8988T (cell line): ENCODE measurements at places on chromosomes 3 and 15.

DNA sequence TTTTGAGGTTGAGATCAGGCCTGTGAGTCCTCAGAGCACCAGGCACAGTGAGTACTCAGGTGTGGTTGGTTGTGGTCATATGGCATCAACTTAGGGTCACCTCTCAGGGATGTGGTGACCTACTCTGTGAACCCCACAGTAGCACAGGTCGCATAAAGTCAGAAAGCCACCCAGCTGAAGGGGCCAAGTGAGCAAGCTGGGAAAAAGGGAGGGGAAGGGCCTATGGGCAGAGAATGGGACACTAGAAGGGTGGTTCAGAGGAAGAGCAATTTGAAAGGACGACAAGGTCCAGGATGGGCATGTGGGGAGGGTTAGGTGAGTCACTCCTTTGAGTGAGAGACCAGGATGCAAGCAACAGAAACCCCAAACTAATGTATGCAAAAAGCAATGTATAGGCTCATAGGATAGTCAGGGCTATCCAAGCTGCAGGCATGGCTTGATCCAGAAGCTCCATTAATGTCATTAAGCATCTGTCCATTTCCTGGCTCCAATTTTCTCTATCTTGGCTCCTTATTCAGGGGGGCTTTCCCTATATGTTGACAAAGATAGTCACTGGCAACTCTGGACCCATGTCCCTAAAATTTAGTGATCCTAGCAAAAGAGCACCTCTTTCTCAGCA lies 33.5 kb downstream of the HMCES start:
- no peak for DNase-seq

- DNase-seq = no peak
These were observed 49.7 kb downstream of the LRTM1 start for GRCh38 chr3:54878145-54878544.

GRCh38 chr3:159458010-159458409 lies 530.6 kb upstream of the IL12A start:
- DNase-seq = no peak

- no peak for DNase-seq
These were observed 314.7 kb downstream of the MAGI1 start for GRCh38 chr3:65723985-65724384.

- no peak for DNase-seq
These were observed 4.0 kb upstream of the ZNF639 start for GRCh38 chr3:179318876-179319275.

GRCh38 chr15:31975830-31976229 lies 54.5 kb upstream of the CHRNA7 start:
- DNase-seq = no peak

- no peak for DNase-seq
These were observed 54.9 kb downstream of the EPHA6 start for GRCh38 chr3:96869316-96869715.

- DNase-seq = no peak
These were observed 346.1 kb downstream of the EPHB1 start for GRCh38 chr3:135141160-135141559.

DNA sequence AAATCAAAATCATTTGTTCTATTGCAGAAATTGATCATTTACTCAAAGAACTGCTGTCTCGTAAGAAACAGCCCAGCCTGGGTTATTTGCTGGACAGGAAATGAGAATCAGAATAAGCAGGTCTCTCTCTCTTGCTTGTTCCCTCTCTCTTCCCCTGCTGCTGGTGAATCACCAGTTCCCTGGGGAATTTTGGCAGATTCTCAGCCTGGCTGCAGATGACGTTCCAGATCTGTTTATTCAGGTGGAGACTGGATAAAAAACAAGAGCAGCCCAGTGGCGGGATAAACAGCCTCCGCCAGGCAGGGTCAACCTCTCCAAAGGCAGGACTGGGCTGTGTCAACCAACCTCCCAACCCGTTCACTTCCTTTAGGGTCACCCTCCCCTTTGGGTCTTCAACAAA lies 72.1 kb downstream of the LRIG1 start:
- DNase-seq = peak; percentile 53

DNA sequence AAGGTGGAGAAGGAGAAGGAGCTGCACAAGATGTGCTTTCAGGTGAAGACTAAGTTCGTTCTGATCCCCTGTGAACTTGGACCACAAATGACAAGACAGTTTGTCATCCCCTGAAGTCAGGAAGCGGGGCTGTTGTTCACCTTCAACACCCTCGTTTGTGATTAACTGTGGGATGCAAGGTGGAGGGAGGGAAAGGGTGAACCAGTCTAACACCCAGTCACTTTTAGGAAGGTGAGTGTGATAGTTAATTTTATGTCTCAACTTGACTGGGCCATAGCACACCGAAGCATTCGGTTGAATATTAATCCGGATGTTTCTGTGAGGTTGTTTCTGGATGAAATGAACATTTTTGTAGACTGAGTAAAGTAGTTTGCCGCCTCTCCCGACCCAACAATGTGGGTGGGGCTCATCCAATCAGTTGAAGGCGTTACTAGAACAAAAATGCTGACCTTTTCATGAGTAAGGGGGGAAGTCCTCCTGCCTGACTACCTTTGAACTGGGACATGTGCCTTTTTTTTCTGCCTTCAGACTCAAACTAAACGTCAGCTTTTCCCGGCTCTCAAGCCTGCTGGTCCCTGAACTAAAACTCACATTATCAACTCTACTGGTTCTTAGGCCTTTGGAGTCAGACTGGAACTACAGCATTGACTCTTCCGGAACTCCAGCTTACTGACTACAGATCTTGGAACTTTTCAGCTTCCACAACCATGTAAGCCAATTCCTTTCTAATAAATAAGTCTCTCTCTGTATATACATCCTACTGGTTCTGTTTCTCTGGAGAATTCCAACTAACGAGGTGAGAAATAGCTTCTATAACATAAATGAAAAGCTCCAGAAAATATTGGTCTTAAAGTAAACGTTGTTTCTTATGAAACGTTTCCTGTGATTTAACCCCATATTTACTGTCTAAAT lies 264.0 kb upstream of the SLITRK3 start:
- no peak for DNase-seq

DNA sequence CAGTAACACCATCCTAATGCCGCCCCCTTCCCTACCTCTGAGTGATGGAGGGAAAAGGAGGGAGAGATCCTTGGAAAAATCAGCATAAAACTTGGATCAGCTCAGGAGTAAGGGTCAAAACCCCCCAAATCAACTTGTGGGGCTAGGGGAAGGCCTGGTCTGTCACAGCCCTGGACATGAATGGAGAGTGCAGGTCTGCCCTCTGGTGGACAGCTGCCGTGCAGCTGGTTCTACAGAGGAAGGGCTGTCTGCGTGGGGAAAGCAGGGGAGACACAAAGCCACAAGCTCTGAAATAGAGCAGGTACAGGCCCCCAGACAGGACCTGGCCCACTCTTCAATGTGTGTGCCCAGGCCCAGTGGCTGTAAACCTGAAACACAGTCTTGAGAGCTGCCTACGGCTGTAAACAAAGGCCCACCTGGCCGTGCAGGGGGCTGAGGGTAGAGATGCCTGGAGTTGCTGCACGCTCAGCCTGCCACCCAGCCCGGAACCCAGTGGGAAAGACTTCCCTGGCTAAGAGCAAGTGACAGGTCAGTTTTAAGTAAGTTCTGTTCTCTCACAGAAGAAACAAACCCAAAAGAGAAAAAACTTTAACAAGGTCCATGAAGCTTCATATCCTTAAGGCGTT lies 16.4 kb downstream of the CLK3 start:
- DNase-seq = peak; percentile 71

DNA sequence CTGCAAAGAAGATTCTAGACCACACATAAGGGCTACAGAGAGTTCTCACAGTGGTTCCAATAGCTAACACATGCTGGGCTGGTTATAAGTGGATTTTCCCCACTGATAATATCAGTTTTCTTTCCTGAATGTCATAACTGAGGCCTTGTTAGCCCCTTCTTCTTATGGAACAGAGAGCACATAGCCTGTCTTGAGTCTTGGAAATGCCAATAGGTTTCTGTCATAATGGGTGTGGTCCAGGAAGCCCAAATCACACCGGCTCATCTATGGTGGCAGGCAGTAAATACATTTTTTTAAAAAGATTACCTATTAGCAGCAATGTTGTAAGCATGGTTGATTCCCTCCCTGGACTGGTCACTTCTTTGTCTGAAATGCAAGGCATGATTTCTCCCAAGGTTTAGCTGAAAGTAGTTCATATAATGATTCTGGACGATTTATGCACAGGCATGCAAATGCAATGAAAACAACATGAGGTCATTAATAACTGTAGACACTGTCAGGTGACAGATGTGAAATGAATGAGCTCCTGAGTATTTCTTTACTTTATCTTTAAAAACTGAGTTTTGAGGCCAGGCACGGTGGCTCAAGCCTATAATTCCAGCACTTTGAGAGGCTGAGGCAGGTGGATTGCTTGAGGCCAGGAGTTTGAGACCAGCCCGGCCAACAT lies 67.2 kb upstream of the ATP2C1 start:
- peak; percentile 14 for DNase-seq

GRCh38 chr3:133428552-133428951 lies 28.7 kb downstream of the BFSP2 start:
- no peak for DNase-seq

GRCh38 chr3:64837986-64838735 lies 150.4 kb upstream of the ADAMTS9 start:
- no peak for DNase-seq

- peak; percentile 75 for DNase-seq
These were observed 833 bp downstream of the MAN2A2 start for GRCh38 chr15:90903733-90904536.

DNA sequence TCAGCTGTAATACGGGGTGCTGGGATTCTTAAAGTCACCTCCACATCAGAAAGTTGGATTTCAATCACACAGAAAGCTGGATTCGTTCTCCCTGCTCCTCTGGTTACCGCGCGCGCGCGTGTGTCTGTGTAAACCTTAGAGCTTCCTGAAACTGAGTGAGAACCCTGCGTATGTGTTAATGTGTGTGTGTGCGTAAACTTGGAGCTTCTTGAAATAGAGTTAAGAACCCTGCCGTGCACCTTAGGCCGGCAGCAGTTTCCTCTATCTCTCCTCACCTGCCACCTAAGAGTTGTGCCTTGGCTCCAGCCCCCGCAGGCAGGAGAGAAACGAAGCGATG lies 531 bp downstream of the LZTFL1 start:
- DNase-seq = no peak

GRCh38 chr3:161744366-161744765 lies 247.8 kb downstream of the OTOL1 start:
- DNase-seq = no peak

GRCh38 chr3:10497439-10497838 lies 7.9 kb downstream of the ATP2B2 start:
- DNase-seq = no peak

DNA sequence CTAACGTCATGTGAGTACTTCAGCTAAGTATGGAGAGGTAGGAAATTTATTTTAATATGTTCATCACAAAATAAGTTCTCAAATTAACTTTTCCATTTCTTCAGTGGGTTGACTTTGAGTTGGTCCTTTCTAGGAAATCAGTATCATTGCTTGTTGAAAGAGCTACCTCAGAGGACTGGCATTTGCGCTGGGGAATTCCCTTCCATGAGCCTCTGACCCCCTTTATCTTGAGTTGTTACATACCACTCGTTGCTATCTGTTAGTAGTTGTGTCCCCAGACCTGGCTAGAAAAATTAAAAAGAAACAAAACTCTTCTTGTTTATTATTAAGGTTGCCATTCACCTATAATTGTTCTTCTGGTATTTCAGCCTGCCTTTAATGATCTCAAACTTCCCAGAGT lies 96.8 kb upstream of the ROBO2 start:
- DNase-seq = no peak

GRCh38 chr15:58189148-58189811 lies 51.1 kb downstream of the AQP9 start:
- DNase-seq = no peak
